Non-pigmented ciliary epithelial cell (primary cell): ENCODE measurements at places on chromosomes 2 and 18.

- no peak for DNase-seq
Measured at GRCh38 chr2:169291517-169291916, 70.8 kb downstream of the LRP2 start.

GRCh38 chr2:189657867-189658266 lies 3.4 kb upstream of the ASNSD1 start:
- DNase-seq = peak; percentile 80

DNA sequence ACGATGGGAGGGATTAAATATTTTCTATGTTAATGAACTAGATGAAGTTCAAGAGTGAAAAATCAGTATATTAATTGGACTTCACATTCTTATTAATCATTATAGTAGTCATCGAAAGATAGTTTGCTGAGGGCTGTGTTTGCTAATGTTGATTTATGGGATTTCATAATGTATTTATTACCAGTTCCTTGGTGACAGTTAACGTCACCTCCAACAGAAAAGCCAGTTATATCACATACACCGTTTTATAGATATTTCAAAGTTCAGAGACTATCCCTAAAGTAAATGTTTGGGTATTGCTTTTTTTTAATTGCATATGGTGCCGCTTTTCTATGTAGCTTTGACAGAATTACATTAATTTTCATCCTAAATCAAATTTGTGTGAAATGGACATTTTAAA lies 49.4 kb upstream of the SP5 start:
- DNase-seq = no peak

GRCh38 chr2:15367715-15368114 lies 193.4 kb downstream of the NBAS start:
- DNase-seq = no peak

GRCh38 chr2:197996583-197996982 lies 192.2 kb downstream of the PLCL1 start:
- no peak for DNase-seq

- no peak for DNase-seq
Measured at GRCh38 chr2:122737429-122738077, 982.1 kb downstream of the TSN start.

GRCh38 chr2:197891897-197892442 lies 87.6 kb downstream of the PLCL1 start:
- no peak for DNase-seq

DNA sequence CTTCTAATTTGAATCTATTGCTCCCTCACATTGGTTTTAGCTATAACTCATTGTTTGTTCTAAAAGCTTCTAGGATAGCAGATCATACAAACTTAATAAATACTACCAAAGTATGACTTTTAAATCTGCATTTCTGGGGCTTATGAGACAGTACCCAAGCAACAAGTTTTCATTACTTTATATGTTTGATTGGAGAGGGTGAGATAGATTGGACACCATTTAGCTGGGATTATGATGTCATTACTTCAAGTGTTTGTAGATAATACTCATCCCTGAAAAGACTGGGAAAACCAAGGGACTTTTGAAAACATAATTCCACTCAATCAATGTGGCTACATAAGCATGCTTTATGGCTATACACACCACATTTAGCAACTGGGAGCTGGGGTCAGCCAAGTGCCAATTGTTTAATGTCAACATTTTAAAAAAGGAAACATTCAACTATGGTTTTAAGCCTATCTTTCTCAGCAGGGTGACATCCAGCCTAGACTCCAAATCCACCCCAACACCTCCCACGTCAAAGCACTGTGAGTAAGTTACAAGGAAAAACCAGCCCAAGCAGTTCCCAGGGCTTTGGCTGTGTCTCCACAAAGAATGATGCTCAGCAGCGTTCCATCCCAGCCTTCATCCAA lies 119.9 kb downstream of the ETAA1 start:
- DNase-seq = peak; percentile 89

DNA sequence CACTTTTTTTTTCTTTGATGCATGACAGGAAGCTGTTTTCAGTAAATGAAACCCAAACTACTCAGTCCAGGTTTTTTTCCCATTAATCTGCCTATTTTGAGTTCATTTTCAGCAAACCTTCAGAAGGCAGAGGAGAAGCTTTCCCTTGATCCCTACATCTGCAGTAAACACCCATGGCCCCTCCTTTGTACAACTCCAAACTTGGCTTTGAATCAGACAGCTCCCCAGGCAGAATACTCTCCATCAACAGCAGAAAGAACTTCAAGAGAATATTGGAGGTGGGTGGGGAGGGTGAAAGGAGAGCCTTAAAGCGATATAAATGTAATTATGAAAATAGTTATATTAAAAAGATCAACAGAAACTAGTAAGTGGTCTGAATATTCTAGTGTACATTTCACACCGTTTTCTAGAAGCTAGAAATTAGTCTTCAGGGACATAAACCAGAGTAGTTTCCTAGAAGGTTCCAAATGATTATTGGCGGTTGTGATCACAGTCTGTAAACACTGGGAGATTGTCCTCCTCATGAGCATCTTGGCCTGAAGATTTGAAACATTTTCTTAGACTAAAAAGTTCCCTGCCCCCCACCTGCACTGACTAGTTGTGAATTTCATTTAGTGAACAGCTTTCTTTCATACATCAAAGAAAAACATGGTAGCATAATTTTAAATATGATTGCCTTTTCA lies 75.1 kb upstream of the STK39 start:
- DNase-seq = no peak

- DNase-seq = no peak
Measured at GRCh38 chr2:39413063-39413737, 23.9 kb downstream of the MAP4K3 start.

GRCh38 chr18:69980982-69981804 lies 33.5 kb upstream of the CD226 start:
- DNase-seq = no peak

DNA sequence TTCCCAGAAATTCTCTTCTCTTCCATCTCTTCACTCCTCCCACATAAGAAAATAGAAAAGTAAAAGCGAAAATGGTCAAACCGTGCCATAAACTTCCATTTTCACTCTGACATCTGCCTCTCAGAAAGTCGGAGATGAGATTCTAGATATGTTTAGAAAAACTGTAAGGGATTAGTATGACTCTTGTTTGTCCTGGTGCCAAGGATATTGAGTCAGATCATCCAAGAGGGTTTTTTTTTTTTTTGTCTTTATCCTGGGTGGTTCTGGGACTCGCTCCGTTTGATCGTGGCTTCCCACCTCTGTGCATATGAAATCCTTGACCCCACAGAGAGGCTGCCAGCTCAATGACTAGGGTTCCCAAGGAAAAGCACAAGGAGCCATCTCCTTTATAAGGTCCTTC lies 17.3 kb downstream of the EN1 start:
- no peak for DNase-seq

GRCh38 chr2:44578471-44579093 lies 216.8 kb downstream of the CAMKMT start:
- peak; percentile 40 for DNase-seq

DNA sequence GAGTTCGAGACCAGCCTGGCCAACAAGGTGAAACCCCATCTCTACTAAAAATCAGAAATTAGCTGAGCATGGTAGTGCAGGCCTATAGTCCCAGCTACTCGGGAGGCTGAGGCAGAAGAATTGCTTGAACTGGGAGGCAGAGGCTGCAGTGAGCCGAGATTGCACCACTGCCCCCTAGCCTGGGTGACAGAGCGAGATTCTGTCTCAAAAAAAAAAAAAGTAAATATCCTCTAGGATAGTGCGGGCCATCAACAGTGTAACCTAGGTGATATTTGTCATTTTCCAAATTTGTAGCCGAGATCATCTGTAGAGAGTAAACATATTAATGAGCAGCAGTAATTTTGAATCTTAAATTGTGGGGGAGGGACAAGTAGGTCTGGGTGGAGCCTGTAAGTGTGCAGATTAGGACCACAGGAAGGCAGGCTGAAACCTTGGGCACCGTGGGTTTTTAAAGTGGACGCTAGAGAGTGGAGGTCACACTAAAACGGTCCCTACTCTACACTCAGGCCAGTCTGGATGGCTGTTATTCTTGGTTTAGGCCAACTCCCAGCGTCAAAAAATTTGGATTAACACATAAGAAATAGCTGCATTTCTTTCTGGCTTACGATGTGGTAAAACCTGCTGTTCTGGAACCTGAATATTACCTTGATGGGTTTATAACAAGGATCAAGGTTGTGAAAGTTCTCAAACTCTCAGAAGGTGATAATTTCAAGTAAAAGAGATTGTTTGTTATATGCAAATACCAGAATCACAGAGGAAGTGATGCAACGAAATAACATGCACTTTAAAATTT lies 22.7 kb upstream of the TET3 start:
- no peak for DNase-seq

GRCh38 chr2:18441583-18441982 lies 118.9 kb downstream of the RDH14 start:
- DNase-seq = no peak

DNA sequence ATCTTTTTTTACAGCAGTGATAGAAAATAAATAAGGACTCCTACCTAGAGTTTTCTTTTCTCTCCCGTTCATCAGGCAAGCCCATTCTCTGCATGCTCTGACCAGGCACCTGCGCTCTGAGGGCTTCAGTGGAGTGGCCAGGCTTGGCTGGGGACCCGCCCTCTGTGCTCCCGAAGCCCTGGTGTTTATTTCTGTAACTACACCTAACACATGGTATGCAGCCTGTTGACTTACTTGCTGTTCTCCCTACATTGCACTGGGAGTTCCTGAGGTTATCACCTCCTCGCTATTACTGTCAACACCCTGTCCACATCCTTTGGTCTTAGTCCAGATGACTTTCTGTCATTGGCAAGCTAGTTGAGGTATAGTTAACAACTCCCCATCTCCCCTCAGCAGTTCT lies 317.7 kb downstream of the LPIN1 start:
- DNase-seq = no peak

- DNase-seq = no peak
Measured at GRCh38 chr2:17133052-17133671, 385.1 kb downstream of the RAD51AP2 start.

GRCh38 chr2:150981826-150982225 lies 279.8 kb downstream of the RBM43 start:
- DNase-seq = peak; percentile 17

DNA sequence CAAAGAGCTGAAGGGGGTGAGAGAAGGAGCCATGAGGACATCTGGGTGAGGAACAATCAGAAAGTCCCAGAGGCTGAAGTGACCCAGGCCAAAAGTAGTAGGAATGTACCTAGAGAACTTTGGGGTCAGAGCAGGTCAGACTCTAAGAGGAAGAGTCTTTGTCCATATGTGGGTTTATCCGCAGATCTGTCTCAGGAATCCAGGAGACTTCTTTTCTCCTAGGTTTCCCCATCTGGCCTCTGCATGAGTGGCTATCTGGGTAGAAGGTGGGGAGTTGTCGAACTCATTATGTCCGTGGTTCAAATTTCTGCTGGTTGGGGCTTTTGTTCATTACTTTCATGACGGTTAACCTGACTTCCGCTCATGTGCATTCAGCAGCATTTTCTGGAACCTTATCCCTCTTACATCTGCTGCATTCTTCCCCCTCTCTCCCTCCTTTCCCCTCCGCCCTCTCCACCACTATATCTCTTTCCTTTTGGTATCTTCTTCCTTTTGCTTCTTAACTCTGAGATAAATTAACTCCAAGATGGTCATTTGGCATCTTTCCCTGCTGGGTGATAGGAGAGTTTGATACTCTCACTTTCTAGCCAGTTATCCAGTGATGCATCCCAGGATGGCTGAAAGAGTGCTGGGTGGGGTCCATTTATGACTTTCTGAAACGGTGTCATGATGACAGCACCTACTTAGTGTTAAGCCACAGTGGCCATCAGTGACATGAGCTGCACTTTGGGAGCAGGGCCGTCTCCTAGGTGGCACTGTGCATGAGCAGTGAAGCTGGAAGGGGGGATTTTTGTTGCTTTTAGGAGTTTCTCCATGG lies 2.1 kb downstream of the LIPG start:
- DNase-seq = no peak

DNA sequence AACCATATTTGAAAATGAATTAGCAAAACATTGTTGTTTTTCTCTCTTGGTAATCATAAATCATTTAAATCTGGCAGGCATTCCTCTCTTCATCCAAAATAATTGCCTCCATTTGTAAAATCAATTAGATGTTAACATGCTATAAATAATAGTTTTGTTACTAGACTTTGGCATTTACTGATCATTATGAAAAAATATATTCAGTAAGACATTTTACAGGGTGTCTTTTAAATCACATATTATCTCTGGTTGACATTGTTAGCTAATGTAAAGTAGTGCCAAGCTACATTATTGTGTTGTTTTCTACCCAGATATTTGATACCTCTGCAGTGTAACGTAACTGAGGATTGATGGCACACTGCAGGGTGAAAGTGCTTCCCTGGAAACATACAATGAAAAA lies 31.8 kb upstream of the DLX1 start:
- no peak for DNase-seq

DNA sequence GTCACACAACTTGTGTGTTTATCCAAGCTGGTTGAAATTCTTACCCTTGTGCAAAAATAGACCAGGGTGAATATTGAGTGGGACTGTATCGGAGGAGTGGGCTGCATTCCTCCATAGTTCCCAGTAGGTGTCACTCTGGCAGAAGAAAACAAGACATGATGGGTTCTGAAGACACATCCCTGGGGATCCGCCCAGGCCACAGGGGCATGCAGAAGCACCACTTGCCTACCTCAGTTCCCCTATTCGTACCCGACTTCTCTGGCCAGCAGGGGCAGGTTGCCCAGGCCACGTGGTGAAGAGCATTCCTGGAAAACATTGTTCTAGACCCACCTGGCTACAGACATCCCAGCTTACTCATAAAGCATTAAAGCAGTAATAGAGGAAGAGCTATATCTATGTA lies 168.2 kb downstream of the FAM210A start:
- no peak for DNase-seq

GRCh38 chr18:77366067-77366719 lies 116.5 kb downstream of the GALR1 start:
- no peak for DNase-seq

DNA sequence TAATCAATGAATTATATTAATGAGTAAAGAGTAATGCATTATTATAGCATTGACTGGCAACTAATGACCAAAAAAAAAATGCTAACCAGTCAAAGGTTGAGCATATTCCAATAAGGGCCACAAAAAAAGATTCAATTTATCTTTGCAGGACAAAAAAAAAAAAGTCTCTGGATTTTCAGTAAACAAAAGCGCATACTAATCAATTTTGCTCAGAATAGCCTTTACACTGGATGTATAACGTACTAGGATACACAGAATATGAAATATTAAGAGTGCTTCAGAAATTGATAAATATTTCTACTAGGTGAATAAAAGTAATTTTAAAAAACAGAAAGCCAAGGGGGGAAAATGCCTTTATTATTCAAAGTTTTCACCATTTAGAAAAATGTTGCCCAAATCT lies 74.4 kb downstream of the NBAS start:
- DNase-seq = no peak

DNA sequence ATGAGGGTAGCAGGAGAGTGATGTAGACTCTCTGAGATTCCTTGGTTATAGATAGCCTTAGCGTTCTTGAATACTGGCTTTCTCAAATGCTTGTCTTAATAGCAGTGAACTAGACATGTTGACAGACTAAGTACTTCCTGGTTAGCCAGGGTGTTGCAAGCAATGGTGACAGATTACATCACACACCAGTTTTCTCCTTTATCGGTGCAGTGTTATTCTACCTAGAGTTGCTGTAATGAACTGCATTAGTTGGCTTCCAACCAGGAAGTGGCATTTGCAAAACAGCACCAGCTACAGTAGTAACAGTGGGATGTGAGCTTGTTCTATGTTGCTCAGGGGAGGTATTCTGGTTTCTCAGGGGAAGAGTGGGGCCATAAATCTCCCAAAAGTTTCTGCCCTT lies 582.2 kb upstream of the DDX18 start:
- DNase-seq = no peak
